ENCODE measurements at places on chromosomes 4 and X.

DNA sequence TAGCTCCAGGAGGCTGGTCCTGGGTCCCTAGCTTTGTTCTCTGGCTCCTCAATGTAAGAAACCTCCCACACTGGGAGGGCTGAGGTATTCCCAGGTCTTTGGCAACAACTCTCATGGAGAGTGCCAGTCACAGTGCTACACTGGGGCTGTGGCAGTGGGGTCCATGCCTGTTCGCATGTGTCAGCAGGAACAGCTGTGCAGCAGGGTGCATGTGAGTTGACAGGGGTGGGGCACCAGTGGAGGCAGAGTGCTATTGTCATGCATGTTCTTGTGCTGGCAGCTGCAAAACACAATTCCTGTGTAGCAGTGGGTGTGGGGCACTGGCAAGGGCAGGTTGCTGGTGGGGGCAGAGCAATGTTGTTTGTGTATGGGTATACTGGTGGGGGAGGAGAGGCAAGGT, 246.0 kb downstream of the CXXC4 start:
- DNase-seq, result no peak

- no peak for DNase-seq
These were observed 5.2 kb upstream of the ARX start for GRCh38 chrX:25020905-25021449.

DNA sequence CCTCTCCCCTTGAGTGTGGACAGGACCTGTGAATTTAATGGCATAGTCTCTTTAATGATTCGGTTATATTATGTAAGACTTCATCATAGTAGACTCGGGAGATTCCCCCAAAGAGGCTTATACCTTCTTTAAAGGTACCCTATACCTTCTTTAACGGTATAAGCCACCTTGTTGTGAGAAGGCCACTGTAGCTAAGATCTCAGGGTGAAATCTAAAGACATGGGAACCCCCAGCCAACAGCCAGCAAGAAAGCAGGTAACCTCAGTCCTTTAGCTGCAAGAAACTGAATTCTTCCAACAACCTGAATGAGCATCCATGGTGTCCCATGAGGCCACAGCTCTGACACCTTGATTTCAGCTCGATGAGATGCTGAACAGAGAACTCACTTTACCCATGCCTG, 931 bp downstream of the DDX60 start:
- DNase-seq, result no peak

DNA sequence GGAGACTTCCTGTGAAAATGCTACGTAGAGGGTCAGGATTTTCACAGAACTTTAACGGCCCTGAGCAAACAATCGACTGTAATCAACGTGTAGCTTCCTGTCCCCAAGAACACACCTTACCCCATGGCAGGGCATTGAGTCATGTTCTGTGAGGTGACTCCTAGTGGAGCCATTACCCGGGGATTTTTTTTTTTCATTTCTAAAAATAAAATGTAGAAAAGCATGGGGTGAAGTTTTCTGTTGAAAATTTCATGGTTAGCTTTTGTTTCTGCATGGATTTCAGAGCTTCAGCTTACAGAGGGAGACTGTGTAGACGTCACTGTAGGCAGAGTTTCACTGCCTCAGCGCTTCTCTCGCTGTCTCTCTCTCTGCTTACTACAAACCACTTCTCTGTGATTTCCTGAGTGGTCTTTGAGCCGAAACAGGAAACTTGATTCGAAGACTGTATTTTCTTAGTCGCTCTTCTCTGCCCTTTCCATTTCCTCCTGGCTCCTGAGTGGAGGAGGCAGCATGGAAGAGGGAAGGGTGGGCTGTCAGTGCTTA, 111.7 kb downstream of the NFKB1 start:
- no peak for DNase-seq
